Omental fat pad (tissue), 4 donors: ENCODE measurements at places on chromosomes 2 and 18. TPM values are rescaled to one million over a fixed set of nuclear protein-coding genes. Genes with fewer than 3 reads are reported as not detected.

GRCh38 chr2:205198140-205198525, 484.2 kb upstream of the NRP2 start:
- no peak for DNase-seq

GRCh38 chr2:66601624-66602023, 166.7 kb downstream of the MEIS1 start:
- DNase-seq = no peak

DNA sequence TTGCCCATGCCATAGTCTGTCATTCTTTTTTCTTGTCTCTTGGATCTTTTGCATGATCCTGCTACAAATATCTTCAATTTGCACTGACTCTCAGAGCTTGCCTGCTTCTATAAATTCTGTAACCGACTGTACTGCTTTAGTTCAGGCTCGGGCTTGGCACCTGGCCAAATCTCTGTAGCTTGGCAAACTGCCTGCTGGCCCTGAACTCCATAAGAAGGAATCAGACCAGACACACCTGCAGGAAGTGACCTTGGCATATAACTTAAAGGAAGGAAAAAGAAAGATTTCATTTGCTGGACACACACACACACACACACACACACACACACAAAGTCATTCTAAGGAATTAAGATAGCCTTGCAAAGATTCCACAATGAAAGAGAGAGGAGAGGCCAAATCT, 291.2 kb upstream of the DDX18 start:
- peak; percentile 32 for DNase-seq

R3HDM1 gene
- 17.5 TPM for total RNA-seq

- DNase-seq = no peak
Measured at GRCh38 chr2:142756430-142756829, 121.0 kb upstream of the KYNU start.

DNA sequence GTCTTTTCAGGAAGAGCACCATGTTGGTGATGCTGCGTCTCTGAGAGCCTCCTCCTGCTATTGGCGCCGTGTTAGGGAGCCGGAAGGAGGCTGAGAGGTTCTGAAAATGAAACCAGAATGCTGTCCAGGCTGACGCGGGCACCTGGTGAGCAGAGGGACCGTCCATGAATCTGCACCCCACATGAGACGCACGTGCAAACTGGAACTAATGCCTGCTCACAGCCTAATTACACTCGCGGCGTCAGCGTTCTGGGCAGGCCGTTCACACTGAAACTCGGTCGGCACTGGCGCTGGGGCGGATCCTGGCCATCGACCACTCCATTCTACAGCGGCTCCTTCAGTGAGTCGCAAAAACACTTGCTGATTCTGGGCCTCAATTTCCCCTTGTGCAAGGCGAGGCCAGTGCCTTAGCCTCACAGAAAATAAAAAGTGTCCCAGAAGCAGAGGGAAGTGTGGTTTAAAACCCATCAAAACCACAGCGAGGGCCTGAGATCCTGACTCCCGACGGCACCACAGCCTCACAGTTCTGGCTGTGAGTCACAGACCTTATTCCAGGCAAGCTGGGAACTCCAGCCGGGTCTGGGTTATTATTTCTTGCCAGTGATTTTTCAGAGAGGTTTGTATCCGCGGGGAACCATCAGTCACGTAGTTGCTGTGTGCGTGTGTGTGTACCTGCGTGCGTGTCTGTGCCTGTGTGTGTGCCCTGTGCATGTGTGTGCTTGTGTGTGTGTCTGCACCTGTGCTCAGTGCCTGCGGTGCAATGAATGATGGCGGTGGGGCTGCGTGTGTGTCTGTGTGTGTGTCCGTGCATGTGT, 49.1 kb upstream of the CTDP1 start:
- DNase-seq = no peak

ZNF513 gene
- total RNA-seq = 12.5 TPM

AMER3 gene
- total RNA-seq = not detected

DNA sequence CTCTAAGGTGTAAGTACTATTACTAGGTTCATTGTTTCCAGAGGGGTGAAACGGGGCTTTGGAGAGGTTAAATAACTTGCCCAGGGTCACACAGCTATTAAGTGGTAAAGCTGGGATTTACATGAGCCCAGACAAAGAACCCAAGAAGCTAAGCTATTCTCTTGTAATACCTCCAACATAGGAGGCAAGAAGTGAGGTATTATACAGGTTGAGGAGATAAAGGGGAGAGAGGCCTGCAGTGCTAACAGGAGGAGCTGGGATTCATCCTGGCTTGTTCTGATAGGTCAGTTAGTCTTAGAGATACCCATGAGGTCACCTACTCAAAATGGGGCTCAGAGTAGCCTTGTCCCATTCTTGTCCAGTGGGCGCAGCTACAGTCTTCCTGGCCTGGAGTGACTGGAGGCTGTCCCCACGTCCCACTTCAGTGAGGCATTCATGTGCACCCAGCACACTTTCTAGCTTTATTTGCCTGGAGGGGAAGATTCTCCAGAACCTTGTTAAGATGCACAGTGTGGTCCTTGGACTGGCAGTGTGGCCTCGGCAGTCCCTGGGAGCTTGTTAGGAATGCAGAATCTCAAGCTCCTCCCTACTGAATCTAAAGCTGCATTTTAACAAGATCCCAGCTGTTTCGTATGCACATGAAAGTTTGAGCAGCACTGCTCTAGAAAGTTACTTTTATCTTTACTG, 63.5 kb downstream of the MEIS1 start:
- no peak for DNase-seq

- DNase-seq = no peak
Measured at GRCh38 chr2:12031866-12032265, 285.4 kb downstream of the LPIN1 start.

DNA sequence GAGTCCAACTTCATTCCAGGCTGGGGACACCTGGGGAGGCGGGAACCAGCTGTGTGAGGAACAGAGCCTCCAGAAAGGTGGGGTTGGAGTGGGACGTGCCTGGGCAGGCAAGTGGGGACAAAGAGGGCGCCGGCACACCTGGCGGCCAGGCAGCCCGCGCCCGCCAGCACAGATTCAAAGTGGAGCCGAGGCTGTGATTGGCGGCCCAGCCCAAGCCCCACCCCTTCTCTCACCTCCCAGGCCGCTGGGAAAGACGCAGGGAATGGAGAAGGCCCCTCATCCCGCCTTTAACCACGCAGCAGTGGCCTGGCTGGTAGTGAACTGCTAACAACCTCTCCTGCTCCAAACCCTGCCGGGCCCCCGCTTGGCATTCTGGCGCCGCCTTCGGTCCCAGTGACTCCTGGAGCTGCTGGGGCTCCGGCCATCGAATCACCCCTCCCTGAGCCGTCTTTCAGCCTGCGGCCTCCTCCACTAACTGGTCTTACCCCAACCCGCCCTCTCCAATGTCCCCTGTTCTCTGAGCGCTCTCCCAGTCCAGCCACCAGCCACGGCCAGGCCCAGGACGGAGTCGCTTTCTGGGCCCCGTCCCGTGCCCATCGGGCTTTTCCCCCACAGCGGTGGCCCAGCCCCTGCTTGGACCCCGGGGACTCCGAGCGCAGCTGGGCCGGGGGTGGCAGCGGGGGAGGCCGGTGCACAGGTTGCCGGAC, 27.9 kb upstream of the PTMA start:
- no peak for DNase-seq

DNA sequence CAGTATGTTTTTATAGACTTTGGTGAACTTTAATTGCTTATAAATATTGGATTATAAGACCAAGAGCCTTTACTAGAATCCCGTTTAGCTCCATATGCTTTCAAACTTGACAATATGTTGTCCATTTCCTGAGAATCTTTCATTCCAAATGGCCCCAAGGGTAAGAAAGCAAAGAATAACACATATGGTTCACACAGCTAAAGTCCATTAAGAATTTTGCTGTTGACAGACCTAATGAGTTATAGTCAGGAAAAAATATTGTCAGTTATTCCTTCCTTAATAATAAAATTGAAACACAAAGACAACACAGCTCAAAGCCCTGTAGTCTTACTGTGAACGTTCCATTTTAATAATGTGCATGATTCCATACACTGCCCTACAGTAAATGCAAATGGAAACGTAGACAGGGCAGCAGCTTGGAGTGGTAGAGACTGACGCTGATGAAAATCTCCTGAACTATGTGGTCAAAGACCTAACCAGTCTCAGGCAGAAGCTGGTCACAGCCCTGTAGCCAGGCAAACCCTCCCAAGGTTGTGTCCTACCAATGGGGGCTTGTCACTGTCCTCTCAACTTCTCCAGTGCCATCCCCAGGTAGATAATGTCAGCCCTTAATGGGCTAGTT, 49.0 kb upstream of the ATIC start:
- DNase-seq = no peak

GRCh38 chr18:9038277-9038871, 64.1 kb upstream of the NDUFV2 start:
- no peak for DNase-seq

GRCh38 chr2:240435457-240435947, at the start of gene GPC1:
TSS of gene GPC1 (plus strand) at chr2:240435663. CDS start at chr2:240435919, 256 bp downstream.
- DNase-seq = no peak

FSHR gene
- total RNA-seq = not detected

CTAGE1 gene
- total RNA-seq = not detected

GRCh38 chr2:237669628-237670392, 42.4 kb downstream of the LRRFIP1 start:
- DNase-seq = no peak

RDH14 gene
- 23.5 TPM for total RNA-seq

DNA sequence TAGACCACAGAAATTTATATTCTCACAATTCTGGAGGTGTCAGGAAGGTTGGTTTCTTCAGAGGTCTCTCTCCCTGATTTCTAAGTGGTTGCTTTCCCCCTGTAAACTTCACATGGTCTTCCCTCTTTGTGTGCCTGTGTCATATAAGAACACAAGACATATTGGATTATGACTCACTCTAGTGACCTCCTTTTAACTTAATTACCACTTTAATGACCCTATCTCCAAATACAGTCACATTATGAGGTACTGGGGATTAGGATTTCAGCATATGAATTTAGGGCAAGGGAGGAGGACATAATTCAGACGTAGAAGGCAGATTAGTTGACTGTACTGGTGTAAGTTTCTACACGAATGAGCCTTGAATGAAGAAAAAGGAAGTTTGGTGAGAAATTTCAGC, 38.2 kb upstream of the EPHA4 start:
- DNase-seq = no peak

- DNase-seq = no peak
Measured at GRCh38 chr2:43417300-43417699, 178.5 kb downstream of the THADA start.

GRCh38 chr2:142190805-142191204, 60.0 kb upstream of the LRP1B start:
- no peak for DNase-seq

CCL20 gene
- total RNA-seq = not detected

GRCh38 chr2:118527571-118527970, 319.9 kb downstream of the EN1 start:
- no peak for DNase-seq

GPR75 gene
- 8.9 TPM for total RNA-seq

- DNase-seq = no peak
Measured at GRCh38 chr2:201574766-201575165, 68.5 kb downstream of the TMEM237 start.

- DNase-seq = no peak
Measured at GRCh38 chr2:177164131-177164530, 48.5 kb upstream of the HNRNPA3 start.

DNA sequence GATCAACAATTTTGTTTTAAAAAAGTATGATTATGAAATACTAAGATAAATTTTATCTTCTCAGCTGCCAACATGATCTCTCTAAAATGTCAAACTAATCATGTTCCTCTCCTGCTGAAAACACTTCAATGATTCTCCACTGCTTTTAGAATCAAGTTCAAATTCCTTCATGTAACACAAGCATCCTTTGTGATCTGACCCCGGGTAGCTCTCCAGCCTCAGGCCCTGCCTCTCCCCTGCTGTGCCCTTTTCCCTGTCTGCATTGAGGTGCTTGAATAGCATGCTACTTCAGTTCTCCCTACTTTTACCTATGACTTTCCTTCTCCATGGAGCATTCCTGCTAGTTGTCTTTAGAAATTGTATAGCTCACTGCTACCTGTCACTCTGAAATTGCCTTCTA, 274.8 kb downstream of the PDE11A start:
- DNase-seq = no peak

DNA sequence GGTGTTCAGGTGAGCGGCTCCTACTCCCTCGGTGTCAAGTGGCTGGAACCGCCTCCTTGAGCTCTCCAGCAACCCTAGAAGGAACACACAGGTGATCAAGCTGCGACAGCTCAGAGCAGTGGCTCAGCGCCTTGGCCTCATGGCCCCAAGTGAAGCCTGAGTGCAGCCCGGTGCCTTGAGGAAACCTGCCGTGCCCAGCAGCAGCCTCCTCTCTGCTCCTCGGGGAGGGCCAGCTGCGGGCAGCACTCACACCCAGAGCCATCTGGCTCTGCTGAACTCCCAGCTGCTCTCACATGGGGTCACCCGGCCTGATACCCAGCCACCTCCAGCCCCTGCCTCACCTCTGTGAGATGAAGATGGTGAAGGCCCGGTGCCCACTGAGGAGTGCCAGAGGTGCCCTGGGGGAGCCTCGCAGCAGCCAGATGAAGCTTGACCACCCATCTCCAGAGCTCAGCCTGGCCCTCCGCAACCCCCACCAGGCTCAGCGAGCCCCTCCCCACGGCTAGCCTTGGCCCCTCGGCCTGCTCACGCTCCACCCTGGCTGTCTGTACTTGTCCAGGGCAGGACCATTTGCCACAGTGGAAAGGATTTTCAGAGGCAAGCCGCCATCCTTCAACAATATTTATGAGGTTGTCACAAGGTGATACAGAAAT, 70.6 kb upstream of the RAB6C start:
- DNase-seq = no peak

DNA sequence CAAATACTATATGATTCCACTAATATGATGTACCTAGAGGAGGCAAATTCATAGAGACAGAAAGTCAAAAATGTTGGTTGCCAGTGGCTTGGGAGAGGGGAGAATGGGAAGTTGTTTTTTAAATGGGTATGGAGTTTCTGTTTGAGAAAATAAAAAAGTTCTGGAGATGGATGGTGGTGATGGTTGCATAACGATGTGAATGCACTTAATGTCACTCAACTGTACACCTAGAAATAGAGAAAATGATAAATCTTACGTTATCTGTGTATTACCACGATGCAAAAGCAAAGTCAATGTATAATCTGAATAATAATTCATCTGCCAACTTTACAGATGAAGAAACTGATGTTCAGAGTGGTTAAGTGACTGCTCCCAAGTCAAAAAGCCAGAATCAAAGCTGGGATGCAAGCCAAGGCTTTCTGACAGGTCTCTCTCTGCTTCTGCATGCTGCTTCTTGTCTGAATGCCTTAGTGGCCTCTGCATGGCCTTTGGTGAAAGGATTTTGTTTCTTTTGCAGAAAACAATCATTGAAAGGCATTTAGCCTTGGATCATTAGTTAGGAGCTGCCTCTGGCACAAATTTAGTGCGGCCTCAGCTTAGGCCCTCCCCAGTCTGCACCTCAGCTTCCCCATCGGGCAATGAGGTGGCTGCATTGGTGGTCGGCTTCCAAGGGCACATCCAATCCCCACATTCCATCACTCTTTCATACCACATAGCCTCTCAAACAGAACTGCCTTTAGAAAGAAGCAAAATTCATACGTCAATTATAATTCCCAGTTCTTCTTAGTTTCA, 46.5 kb upstream of the MYCN start:
- no peak for DNase-seq
